Cortex of kidney (tissue), 1 donor: ENCODE measurements at places on chromosomes 4 and X.

GRCh38 chr4:189773909-189774308 is 166.8 kb upstream of the FRG1 start:
- DNase-seq: no peak

DNA sequence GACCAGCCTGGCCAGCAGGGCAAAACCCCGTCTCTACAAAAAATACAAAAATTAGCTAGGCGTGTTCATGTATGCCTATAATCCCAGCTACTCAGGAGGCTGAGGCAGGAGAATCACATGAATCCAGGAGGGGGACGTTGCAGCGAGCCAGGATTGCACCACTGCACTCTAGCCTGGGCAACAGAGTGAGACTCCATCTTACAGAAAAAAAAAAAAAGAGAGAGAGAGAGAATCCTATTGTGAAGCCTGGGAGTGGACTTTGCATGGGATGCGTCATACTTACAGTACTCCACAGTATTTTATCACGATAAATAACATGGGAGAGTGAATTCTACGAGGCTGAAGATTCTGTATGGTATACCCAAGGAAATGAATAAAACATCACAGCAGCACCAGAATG is 139.6 kb downstream of the AASDH start:
- DNase-seq: no peak

DNA sequence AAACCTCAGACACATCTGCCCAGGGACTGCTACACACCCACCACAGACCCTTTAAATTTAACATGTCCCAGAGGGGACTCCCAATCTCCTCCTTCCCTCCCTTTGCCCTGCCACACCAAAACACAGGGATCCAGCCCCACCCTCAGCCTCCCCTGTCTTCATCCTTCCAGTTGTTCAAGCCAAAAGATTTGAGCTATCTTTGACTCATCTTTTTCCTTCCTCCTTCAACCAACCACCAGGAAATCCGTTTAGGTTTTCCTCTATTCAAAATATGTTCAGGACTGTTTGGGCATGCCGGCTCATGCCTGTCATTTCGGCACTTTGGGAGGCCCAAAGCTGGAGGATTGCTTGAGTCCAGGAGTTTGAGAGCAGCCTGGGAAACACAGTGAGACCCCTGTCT is 6.9 kb upstream of the STK32B start:
- no peak for DNase-seq

- no peak for DNase-seq
These were observed 31.6 kb upstream of the SPARCL1 start for GRCh38 chr4:87560802-87561201.

- no peak for DNase-seq
These were observed 192.4 kb downstream of the RBM46 start for GRCh38 chr4:154973244-154974035.

GRCh38 chr4:18616720-18617119 is 595.2 kb upstream of the LCORL start:
- DNase-seq: no peak

DNA sequence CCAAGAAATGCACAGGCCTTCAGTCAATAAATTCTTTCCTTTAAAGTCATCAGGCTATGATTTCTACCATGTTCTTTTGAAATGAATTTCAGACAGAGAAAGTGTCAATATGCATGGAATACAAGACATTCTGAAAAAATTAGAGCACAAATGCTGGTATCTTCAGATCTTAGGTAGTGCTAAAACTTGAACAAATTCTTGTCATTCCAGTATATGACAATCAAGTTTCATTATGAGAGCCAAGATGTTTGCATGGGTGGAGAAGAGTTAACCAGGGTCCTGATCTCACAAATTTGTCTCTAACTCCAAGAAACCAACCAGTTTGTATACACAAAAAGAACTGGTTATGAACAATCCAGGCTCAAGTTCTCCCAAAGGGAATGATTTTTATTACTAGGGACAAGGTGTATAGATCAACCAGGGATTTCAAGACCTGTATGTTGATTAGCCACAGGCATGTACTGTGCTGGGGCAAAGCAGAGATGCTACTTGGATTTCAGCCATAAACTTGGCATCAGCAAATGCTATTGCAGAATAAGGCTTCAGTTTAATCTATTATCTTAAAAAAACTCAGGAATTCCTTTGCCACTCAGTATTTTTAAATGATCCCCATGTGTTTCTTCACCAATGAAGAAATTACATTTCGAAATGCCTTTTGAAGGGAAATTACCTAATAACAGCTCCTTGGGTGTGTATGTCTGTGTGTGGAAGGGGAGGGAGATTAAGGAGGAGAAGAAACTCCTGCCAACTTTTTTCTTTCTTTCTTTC is 69.7 kb downstream of the FANCB start:
- DNase-seq: no peak

- DNase-seq: no peak
These were observed 253.6 kb downstream of the PPP1R2C start for GRCh38 chrX:42524379-42524778.

DNA sequence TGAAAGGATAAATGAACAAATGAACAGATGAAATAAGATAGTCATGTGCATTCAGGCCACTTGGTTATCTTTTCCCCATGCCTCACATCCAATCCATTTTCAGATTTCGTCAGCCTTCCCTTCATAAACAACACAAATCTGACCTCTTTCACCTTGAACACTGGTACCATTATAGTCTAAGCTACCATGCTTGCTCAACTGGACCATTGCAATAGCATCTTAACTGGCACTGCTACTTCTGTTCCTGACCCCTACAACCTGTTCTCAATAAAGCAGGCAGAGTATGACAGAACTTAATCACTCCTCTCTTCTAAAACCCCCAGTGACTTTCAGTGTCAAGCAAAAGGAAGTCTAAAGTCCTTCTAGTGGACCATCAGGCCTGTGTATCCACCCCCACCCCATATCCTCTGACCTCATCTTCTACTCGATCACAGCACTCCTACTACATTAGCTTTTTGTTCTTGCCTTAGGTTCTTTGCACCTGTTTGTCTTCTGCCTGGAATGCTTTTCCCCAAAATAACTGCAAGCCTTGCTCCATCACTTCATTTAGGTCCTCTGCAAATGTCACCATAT is 40.7 kb downstream of the LARP7 start:
- no peak for DNase-seq

GRCh38 chr4:146338512-146338911 is 124.2 kb downstream of the REELD1 start:
- DNase-seq: no peak

DNA sequence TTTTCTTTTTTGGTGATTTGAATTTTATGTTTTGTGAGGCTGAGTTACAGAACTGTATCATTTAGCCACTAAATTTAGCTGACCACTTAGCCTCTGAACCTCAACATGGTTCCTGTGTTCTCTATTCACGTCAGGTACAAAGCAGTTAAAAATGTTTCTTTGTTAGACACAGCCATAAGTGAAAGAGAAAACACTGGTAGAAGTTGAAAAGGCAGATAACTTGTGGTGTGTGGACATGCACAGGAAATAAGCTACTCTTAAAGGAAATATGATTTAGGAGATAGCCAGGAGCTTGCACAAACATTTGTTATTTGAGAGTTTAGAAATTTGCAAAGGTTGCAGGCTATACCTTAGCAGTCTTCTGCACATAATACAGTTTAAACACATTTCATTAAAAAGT is 171.0 kb upstream of the RPS6KA3 start:
- no peak for DNase-seq

DNA sequence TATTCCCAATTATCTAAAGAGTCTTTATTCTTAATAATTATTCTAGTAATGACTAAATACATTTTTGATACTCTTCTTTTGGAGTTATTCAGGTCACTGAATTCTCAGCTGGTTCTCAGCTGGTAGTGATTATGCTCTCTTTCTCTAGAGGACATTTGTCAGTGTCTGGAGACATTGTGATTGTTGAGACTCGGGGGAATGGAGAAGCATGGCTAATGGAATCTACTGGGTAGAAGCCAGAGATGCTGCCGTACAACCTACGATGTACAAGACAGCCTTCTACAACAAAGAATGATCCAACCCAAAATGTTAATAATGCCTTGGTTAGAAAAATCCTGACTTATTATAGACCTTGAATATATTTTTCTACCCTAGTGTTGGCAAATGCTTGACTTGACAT is 149.2 kb upstream of the ANKRD50 start:
- DNase-seq: no peak

DNA sequence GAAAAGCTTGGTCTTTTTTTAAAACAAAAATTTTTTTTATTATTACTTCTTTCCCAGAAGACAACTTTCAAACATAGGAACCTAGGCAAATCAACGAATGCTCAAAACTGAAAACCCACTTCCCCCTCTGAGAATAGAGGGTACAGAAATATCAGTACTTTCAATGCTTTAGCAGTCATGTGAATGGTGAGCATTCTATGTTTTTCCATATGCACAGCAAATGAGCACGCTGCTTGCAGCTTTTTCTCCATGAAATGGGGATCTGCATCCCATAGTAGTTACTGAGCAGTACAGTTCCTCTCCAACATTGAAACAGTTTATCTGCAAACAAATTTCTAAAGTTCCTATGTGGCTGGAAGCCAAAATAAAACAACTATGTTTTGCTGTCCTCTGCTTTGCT is 108.4 kb upstream of the BMP2K start:
- no peak for DNase-seq

DNA sequence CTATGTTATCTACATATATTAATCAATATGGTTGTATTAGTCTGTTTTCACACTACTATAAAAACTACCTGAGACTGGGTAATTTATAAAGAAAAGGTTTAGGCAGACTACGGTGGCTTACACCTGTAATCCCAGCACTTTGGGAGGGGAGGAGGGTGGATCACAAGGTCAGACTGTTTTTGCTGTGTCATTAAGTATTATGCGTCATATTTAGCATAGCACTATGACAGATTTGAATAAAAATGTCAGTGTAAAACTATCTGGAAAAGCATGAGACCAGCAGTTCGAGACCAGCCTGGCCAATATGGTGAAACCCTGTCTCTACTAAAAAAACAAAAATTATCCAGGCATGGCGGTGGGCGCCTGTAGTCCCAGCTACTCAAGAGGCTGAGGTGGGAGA is 209.7 kb upstream of the ARHGAP24 start:
- no peak for DNase-seq

DNA sequence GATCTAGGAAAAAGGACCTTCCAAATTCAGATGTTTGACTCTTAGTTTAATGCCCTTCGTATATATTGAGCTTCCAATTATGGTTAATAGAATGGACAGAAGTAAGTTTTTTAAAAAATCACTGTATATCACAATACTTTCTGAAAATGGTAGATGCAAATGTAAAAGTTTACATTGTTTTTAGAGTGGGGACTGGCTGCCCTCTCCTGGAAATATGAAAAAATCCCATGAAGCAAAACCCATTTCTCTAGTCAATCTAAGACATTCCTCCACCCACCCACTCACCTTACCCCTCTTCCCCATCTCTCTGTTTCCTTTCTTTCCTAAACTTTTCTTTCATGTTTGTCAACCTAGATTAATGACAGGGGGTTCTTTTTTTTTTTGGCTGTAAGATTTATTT is 134.5 kb downstream of the ARHGAP6 start:
- DNase-seq: no peak

- DNase-seq: no peak
These were observed 4.0 kb downstream of the GABRA2 start for GRCh38 chr4:46385946-46386345.

- no peak for DNase-seq
These were observed at the start of gene DCLK2 for GRCh38 chr4:150078041-150078578. Gene DCLK2, plus strand, starts transcription at chr4:150078445. Its CDS starts 583 bp downstream, at chr4:150079028.

DNA sequence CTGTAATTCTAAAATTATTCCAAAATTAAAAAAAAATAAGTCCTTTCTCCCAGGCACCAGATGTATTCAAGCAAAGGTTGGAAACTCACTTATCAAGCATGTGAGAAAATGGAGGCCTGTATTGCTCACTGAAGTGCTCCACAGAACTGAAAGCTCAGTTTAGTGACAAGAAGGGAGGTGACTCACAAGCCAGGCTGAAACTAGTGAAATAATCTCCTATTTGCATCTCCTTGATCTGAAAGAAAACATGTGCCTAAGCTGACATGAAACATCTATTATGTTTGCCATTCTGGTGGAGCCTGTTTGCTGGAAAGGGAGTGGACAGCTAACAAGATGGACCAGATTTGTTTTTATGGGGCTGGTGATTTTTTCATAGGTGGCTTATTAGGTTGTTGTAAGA is 54.0 kb upstream of the AMELX start:
- no peak for DNase-seq

DNA sequence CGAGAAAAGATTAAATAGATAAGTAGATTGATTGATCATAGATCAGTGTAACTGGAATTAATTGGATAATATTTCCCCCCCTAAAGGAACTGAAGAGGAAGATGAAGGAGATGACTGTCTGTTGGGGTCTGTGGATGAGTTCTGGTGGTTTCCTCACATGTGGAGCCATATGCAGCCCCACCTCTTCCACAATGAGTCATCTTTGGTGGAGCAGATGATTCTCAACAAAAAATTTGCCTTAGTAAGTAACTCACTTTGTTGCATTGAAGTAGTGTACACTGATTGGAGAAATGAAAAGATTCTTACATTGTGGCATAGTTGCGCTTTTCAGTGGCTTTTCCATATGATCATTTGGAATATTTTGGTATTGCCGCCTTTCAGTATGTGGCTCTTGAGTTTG is 80.4 kb downstream of the NDST3 start:
- DNase-seq: no peak

DNA sequence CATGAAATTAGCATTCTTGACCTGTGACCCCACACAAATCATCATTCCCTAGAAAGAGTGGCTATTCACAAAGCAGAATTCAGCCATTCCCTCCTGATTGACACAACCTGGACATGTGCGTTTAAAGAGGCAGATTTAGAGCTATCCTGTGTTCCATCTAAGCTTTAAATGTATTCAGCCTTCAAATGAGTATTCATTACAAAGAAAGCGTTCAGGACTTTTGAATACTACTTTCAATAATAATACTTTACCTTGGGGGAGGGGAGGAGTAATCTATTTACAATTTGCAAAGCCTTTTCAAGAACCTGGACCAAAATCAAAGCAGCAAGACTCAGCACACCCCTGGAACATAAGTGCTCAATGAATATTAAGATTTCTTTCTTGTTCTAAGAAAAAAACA is 22.5 kb upstream of the GPC4 start:
- DNase-seq: no peak

DNA sequence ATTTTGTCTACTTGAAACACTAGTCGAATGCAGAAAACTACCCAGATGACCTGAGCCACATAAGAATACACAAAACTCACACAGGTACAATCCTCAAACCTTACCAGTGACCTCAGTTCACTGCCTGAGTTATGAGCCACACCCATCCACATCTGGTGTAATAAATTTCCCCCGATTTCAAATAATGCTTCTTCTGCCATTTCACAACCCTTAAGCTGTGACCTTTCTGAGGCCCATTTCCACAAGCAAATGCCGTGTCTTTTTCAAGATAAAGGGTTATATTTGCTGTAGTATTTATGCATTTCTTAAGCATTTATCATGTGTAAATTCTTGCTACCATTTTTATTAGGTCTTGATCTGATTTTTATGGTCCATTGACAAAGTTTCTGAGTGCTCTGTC is 1.8 kb upstream of the ARHGEF38 start:
- no peak for DNase-seq

DNA sequence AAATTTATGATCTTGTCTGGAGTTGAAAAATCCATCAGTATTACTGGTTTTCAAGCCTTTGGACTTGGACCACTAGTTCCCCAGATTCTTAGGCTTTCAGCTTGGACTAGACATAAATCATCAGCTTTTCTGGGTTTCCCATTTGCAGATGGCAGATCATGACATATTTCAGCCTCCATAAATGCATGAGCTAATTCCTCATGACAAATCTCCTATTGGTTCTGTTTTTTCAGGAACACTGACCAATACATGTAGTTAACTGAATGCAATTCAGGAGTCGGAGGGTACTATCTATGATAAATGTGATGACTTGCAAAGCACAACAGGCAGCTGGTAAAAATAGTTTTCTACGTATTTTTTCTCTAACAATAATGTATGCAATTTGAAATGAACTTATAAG is 635.6 kb downstream of the TRAM1L1 start:
- no peak for DNase-seq

- DNase-seq: no peak
These were observed 218.5 kb downstream of the COL25A1 start for GRCh38 chr4:109083911-109084310.
